Lower leg skin (tissue), 4 donors: ENCODE measurements at places on chromosomes 2 and 18.

GRCh38 chr18:62151068-62151771 lies 35.6 kb downstream of the PIGN start:
- DNase-seq = no peak

GRCh38 chr2:190979906-190980629 lies 33.9 kb downstream of the STAT1 start:
- no peak for DNase-seq

- peak; percentile 89 for DNase-seq
Measured at GRCh38 chr2:234861841-234862735, 89.7 kb upstream of the SH3BP4 start.

GRCh38 chr18:32139835-32140283 lies 48.2 kb downstream of the RNF138 start:
- no peak for DNase-seq

DNA sequence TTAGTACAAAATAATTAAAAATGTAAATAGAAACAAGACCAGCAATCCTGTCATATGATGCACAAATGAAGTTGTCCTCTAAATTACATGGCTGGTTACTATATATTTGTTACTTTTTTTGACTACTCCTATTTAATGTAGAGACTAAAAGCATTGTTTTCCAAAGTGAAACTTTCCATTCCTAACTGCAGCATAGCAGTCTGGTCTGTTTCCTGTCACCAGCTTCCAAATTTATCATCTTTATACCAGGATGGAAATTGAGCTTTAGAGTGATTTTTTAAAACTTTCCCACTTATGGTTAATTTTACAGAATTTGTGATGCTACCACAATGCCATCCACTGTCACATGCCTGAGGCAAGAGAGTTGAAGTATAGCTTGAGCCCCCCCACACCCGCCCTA lies 33.5 kb upstream of the RAB27B start:
- no peak for DNase-seq

DNA sequence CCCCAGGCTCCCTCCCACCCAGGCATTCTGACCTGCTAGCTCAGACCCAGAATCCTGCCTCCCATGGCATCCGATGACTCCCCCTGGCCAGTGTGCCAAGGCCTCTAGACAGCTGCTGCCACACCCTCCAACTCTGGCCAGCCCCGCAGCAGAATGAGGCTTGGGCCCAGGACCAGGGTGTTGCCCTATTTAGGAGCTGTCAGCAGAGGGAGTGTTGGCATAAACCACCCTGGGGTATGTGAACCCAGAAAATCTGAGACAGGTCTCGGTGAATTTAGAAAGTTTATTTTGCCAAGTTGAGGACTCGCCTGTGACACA lies 134.3 kb downstream of the KLHL29 start:
- DNase-seq = no peak

GRCh38 chr18:55983433-55983832 lies 395.4 kb upstream of the TCF4 start:
- no peak for DNase-seq

DNA sequence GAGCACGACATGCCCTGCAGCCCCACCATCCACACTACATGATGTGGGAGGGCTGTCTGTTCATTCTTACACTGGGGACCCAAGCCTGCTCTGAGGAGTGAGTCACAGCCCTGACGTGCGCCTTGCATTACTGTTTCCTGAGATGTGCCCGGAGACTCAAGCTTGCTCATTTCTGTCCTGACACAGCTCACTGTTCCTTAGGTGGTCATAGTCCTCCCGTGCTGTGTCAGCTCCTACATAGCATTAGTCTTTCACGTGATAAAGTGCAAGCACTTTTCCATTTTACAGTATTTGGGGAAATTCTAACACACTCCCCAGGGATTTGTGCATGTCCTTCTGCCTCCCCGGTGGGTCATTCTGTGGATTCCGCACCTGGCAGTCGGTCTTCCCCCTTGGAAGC lies 46.2 kb upstream of the TRIM43B start:
- DNase-seq = no peak

- DNase-seq = no peak
Measured at GRCh38 chr18:3015204-3015592, 2.3 kb upstream of the LPIN2 start.

DNA sequence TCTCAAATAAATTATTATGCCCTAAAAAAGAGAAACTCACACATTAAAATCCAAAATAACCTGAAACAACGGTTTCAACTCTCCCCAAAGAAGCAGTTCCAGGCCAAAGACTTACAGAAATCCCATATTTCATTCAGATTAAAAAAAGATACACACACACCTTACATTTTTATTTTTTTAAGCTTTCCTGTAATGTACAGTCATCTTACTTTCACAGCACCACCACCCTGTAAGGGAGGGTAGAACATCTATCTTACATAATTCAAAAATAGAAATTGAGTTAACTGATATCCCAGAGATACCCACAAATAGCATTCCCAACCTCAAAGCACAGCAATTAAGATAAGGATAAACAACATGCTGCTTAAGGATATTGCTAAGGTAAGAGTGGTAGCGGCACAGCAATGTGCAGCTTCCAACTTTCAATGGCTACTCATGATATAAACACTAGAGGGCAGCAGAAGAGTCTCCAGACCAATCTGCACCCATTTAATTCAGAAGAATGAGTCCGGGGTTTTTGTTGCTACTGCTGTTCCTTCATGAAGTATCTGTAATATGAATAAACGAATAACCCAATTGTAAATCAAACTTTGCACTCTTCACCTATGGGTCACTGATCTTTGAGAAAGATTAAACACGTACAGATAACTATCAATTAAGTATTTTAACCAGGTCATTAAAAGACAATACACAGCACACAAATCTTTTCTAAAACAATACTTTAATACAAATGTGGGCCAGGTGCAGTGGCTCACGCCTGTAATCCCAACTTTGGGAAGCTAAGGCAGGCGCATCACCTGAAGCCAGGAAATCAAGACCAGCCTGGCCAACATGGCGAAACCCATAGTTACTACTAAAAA lies 11.3 kb downstream of the GFPT1 start:
- no peak for DNase-seq

DNA sequence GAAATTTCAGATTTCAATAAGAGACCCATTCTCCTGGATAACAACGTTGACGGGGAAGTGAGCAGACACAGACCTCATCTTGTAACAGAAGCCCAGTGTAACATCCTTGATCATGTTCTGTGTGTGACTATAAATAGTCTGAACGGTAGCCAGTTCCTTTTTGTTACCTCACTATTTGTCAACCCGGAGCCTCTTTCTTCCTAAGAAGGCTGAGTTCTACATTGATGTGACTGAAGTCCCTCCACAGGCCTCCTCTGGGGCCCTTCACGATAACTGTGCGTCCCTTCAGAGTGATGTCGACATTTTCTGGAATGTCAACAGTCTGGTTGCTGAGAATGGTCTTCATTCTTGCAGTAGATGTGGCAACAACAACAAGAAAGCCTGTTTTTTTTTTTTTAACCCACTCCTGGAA lies 6.3 kb upstream of the PLEKHM3 start:
- no peak for DNase-seq

GRCh38 chr2:217370391-217370790 lies 510.5 kb upstream of the TNP1 start:
- DNase-seq = no peak

DNA sequence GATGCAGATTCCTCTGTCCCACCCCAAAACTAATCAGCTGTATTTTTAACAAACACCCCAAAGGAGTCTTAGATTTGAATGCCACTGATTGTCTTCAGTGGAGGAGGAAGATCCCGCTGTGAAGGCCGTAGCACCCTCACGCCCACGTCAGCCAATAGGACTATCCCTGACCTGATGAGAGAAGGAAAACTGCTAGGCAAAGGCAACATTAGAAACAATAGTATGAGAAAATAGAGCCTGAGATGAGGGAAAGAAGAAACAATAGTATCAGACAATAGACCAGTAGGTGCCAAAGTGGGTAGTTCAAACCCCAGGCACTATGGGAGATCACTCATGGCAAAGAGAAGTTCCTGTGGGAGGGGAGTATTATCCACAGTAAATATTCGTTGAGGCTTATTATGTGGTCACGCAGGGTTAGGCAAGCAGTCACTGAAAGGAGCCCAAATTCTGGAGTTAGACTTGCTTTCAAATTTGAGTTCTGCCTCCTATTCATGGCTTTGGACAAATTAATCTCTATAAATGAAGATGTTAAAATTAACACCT lies 2.8 kb downstream of the PCBP1 start:
- DNase-seq = no peak

- DNase-seq = no peak
Measured at GRCh38 chr2:98348066-98348561, 1.9 kb downstream of the CNGA3 start.

DNA sequence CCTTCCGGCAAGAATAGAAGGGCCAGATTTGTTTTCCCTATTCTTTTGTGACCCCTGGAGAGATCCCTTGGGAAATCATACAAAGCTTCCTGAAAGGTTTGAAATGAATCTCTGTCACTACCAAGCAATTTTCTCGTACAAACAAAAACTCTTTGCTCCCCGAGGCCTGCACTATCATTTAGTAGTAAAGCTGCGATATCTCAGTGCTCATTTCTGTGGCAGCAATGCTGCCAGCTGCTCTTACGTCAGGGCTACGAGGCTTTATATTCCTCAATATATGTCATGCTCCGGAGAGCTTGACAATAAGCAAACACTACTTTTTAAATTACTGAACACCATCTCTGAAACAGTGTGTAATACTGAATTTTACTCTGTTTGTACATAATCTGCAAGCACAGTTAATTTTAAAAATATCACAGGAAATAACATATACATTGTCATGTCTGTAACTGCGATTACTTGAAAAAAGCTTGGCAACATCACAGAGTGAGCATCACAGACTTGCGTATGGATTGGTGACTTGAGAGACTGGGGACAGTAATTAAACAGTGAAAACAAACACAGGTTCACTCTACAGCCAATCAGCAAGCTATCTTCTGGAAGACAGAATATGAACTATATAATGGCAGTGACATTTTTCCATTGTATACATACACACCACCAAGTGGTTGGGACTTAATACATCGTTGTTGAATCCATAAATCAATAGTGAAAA lies 403.3 kb upstream of the NETO1 start:
- DNase-seq = no peak

DNA sequence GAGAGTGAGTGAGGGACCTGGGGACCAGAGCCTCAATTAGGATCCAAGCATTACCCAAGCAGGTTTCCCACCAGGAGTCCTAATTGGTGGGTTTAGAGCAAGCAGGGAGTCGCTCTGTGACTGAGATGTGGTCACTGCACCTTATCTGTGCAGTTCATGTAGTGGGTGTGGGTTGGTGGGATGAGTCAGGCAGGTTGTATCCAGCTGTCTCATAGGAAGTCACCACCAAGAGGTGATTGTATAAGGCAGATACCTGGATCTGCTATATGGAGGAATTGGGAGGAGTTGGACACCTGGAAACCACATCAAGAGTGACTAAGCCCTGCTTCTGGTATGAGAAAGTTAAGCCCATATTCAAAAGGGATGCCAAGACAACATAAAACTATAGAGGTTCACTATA lies 106.8 kb downstream of the ARHGAP28 start:
- DNase-seq = no peak

DNA sequence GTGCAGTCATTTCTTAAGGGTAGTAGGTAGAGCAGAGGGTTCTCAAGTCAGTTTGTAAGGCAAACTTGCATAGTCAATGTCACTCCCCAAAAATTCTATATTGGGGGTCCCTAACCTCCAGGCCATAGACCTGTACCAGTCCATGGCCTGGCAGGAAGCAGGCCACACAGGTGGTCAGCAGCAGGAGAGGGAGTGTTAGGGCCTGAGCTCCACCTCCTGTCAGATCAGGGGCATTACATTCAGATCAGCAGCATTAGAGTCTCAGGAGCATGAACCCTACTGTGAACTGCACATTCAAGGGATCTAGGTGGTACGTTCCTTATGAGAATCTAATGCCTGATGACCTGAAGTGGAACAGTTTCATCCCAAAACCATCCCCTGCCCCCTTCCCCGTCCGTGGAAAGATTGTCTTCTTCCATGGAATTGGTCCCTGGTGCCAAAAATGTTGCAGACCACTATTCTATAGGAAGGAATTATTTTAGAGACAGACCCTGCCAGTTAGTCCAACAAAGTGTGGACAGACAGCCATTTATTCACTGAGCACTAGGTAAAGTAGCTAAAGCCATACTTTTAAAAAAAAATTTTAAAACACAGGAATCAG lies 6.7 kb downstream of the COA5 start:
- no peak for DNase-seq
